ENCODE measurements at places on chromosomes 3 and 15.

DNA sequence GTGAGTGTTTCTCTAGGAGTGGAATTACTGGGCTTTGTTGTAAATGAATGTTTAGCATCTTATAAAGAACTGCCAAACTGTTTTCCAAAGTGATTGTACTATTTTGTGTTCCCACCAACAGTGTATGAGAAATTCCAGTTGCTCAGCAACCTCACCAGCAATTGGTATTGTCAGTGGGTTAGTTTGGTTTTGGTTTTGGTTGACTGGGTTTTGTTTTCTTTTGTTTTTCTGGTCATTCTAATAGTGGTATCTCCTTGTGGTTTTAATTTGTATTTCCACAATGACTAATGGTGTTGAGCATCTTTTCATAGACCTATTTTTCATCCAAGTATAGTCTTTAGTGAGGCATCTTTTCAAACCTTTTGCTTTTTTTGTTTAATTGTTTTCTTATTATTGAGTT lies 27.1 kb downstream of the FILIP1L start:
- DNase-seq, result no peak

DNA sequence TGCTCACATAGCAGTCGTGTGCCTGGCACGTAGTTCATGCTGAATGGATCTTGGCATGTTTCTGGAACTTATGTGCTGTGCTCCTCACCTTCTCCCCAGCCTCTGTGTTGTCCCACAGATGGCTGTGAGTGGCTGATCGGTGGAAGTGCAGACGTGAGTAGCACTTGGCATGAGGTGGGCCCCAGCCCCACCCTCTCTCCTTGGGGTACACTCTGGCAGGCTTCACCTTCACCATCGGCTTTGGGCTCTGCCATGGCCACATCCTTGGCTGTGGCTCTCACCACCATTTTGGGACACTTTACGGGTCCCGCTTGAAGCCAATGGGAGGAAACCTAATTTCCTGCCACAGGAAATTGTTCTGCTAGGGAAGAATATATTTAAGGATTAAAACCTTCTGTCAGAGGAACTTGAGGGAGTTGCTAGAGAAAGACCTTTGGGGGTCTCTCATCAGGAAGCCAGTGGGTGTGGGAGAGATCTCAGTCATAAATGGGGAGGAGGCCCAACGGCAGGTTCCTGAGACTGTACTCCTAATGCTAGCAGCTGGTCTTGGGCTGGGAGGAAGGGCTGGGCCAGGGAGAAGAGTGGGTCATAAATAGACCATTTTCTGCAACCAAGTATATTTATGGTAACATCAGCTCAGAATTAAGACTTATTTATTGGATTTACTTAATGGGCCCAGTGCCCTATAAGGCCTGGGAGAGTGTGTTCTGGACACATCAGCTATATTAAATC lies 92.3 kb downstream of the SMAD3 start:
- no peak for DNase-seq

GRCh38 chr15:75358771-75359536 lies 9.5 kb downstream of the MAN2C1 start:
- no peak for DNase-seq

DNA sequence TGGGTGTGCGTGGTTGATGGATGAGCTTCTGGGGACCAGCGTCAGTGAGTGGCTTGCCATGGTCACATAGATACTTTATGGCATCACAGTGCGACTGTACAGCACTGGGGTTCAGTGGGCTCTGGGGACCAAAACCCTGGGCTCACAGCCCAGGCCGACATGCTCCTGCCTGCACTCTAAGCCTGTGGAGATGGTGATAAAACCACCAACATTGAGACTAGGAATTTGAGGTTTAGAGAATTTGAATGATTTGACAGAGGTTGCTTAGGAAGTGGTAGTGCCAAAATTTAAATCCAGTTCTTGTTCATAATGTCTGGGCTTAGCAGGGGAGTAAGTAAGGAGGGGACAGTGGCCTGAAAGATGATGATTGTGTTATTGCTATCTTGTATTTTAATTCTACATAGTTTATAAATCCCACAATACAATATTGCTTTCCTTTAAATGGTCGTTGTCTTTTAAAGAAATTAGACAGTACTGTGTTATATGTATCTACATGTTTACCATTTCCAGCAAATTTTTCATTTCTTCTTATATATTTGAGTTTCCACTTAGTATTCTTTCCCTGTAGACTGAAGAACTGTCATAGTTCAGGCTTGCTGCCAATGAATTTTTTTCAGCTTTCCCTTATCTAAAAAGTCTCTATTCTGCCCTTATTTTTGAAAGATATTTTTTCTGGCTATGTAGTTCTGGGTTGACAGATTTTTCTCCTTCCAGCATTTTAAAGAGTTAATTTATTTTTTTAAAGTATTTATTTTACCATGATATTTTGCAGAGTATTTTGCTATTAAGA lies 235.4 kb upstream of the RGMA start:
- no peak for DNase-seq

DNA sequence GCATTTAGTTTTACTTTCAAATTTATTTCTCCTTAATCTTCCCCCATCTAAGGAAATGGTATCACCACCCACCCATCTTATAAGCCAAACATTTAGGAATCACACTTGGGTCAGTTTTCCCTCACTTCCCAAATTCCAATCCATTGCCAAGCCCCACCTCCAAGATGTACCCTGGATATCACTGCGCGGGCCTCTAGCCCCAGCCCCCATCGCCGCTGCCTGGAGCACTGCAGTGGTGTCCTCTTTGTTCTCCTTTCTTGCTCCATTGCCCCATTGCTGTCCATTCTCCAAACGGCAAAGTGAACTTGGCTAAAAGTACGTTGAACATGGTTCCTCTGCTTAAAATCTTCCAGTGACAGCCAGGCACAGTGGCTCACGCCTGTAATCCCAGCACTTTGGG lies 267.8 kb downstream of the SHOX2 start:
- DNase-seq, result no peak

DNA sequence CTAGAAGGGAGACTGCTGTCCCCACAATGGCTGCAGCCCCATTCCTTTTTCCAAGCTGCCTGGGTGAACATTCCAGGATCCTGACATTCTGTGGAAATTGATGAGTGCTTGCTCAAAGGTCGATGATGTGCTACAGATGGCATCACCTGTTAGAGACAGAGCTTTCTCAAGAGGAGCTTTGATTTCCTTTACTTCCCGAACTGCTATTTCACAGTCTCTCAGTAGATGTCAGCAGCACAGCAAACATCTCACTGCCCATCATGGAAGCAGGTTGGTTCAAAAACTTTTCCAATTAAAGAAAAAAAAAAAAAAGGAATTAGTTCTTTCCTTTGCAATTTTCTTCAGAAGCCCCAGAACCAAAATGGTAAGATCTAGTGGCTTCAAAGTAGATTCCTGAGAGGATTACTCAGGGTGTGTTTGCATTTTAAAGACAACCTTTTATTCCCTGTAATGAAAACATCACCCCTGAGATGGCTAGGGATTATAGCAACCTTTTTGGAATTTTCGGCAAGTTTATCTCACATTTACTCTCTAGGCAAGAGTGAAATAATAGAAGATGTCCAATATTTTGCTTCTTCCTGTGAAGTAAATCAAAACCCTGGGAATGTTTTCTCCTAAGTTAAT lies 44.8 kb downstream of the POLR2M start:
- no peak for DNase-seq

DNA sequence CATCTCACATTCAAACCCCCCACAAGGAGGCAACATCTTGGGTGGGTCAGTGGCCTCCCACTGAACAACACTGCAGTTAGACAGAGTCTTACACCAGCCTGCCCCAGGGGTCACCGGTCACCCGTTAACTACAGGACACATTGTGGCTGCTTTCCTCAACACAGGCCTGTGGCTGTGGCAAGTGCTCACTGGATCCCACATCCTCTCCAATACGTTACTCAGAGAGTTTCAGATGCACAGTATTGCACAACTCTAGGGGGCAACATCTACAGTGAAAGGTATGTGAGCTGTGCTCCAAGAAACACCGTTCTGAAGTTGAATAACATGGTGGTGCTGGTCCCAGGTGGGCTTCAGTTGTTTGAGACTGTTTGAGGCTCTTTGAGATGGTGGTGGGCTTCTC lies 41.0 kb downstream of the CTDSPL start:
- no peak for DNase-seq

GRCh38 chr3:46395210-46395661 lies 11.6 kb downstream of the CCR5AS start:
- no peak for DNase-seq

GRCh38 chr15:89128320-89129122 lies 40.3 kb downstream of the ABHD2 start:
- DNase-seq, result no peak

DNA sequence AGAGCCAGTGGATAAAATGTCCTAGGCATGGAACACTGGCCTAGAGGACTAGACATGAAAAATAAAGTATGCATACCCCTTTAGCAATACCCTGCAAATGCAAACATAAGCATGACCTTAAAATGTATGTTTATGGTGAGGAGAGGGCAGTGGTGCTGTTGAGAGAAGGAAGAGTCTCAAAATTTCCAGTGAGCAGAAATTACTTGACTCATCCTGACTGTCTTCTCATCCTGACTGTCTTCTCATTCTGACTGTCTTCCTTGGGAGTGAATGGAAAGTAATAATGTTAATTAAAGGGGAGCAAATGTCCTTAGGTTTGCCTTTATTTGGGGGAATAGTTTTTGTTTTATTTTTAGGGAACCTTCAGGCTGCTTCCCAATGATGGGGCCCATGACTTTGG lies 121.5 kb upstream of the GALNT15 start:
- no peak for DNase-seq

- no peak for DNase-seq
These were observed 16.4 kb downstream of the TAFA4 start for GRCh38 chr3:68915973-68916372.

DNA sequence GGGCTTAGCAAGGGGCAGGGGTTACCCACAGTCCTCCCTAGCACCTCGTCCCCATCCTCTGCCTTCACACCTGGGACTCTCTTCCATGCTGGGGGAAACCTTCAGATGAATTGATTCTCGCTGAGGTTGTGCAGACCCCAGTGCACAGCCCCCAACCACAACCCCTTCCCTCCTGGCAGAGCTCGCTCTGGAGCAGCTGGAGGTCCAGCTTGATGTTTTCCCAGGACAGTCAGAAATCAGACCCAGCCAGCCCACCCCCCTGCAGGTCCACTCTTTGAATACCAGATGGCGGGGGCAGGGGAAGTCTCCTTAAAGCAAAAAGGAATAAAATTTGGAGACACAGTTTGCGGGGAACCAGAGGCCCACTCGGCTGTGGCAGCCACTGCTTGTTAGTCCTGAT lies 234.4 kb downstream of the XXYLT1 start:
- no peak for DNase-seq

- DNase-seq, result no peak
These were observed 202.2 kb downstream of the TIGIT start for GRCh38 chr3:114496021-114496434.

DNA sequence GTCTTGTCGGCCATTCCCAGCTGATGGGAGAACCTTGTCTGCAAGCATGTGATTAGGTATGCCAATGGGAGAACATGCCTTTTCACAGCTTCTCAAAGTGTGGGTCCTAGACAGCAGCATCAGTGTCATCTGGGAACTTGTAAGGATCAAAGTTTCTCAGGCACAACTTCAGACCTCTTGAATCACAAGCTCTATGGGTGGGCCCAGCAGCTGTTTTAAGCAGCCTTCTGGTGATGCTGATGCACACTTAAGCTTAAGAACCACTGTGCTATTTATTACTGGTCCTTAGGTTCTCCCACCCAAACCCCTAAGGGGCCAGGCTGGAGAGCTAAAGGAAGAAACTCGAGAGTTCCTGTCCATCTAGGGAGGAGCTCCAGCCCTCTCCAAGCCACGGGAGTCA lies 453.9 kb upstream of the PROK2 start:
- DNase-seq, result no peak

GRCh38 chr3:54427501-54427900 lies 305.1 kb downstream of the CACNA2D3 start:
- DNase-seq, result no peak

GRCh38 chr3:169886671-169887070 lies 16.9 kb upstream of the LRRC31 start:
- no peak for DNase-seq

GRCh38 chr15:41996921-41997592 lies 23.8 kb downstream of the PLA2G4E start:
- no peak for DNase-seq

- DNase-seq, result no peak
These were observed 238.7 kb downstream of the XXYLT1 start for GRCh38 chr3:195032106-195032759.

DNA sequence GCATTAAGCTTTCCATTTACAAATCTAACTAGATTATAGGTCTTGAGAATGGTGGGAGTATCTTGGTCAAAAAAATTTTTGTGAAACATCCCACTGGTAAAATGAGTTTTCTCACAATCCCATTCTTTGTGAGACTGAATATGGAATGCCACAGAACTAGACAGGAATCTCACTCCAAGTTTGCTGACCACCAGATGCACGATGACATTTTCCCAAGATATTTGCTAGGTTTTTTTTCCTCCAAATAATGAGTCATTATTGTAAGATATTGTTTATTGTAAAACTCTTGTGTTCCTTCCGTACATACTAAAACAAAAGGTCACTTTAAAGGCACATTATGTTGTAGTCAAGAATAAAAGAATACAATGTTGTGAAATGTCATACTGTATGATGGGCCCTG lies 53.9 kb downstream of the COPS2 start:
- no peak for DNase-seq

DNA sequence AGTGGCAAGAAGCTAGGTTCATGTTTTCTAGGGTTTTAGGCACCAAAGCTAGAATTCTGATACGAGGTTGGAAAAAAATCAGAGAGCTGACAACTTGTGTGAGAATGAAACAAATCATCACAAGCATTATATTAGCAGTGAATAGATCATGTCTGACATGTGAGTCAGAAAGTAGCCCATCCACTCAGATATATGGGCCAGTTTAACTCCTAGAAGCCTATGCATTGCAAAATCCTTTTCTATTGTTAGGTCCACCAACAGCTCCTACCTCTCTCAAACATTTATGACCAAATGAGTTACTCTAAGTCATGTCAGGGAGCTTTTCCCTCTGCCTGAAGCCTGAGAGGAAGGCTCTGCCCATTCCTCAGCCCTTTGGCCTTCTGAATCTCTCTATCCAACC lies 44.0 kb downstream of the KBTBD12 start:
- no peak for DNase-seq

GRCh38 chr15:40472171-40472727 lies 1.5 kb downstream of the CHST14 start:
- no peak for DNase-seq

DNA sequence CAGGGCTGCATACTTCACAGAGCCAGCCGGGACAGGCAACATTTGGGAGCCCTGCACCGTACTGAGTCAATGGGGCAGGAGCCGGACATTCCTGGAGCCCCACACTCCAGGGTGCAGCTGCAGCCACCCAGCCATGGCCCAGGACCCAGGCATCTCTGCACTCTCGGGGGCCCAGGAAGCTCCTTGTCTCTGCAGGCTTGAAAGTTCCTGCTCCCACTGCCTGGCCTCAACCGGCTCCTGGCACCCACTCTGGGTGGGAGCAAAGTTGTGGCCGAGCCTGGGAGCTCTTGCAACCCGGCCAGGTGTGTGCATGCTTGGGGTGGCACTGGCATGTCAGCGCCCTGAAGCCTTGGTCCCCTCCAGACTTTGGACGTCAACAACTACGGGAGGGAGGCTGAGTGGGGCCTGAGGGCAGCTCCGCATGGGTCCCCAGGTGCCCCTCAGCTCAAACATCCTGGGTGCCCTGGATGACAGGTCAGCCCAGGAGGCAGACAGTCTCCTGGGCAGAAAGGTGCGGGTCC lies 833.5 kb upstream of the CADM2 start:
- DNase-seq, result no peak

GRCh38 chr3:67685499-67685898 lies 31.1 kb upstream of the SUCLG2 start:
- DNase-seq, result no peak

- DNase-seq, result no peak
These were observed 59.6 kb upstream of the LMCD1 start for GRCh38 chr3:8441969-8442559.

Data from activated T-helper 1 cell treated with anti-CD3 and anti-CD28 coated beads, Interleukin-2, amount 50 U/mL, for 16 hours (primary cell).